ENCODE measurements at places on chromosomes 2 and 18. TPM values are rescaled to one million over a fixed set of nuclear protein-coding genes. Genes with fewer than 3 reads are reported as not detected.

GRCh38 chr2:201642086-201642578 is 1.2 kb downstream of the TMEM237 start:
- DNase-seq = no peak
- peaks cover 9% of the 10 kb centered on the region for H3K27me3 ChIP-seq
- H3K4me1 ChIP-seq = peaks cover 7% of the 10 kb centered on the region
- peak overlapping the region; percentile 92 for H3K27ac ChIP-seq
- H3K4me3 ChIP-seq = peak overlapping the region; percentile 89
- peaks cover 6% of the 10 kb centered on the region for H3K36me3 ChIP-seq

GRCh38 chr18:35085450-35086380 is 44.5 kb downstream of the MAPRE2 start:
- no peak for DNase-seq
- H3K27ac ChIP-seq = no peak overlapping the region
- no peak overlapping the region for H3K4me3 ChIP-seq
- no peaks in the 10 kb centered on the region for H3K27me3 ChIP-seq
- peaks cover 7% of the 10 kb centered on the region for H3K36me3 ChIP-seq

GRCh38 chr2:63614983-63615945 is 26.5 kb downstream of the MDH1 start:
- no peak overlapping the region for H3K4me3 ChIP-seq
- no peak overlapping the region for H3K27ac ChIP-seq
- H3K36me3 ChIP-seq = no peaks in the 10 kb centered on the region
- no peak for DNase-seq

- H3K36me3 ChIP-seq = peaks cover 10% of the 10 kb centered on the region
- H3K27ac ChIP-seq = peak overlapping the region; percentile 62
- DNase-seq = no peak
- no peaks in the 10 kb centered on the region for H3K27me3 ChIP-seq
Measured at GRCh38 chr2:241298673-241299072, 16.8 kb downstream of the HDLBP start.

Gene L3MBTL4
- 10.2 TPM for total RNA-seq
